ENCODE measurements at places on chromosomes 4 and X. TPM values are rescaled to one million over a fixed set of nuclear protein-coding genes. Genes with fewer than 3 reads are reported as not detected.

SYP gene
- total RNA-seq = 0.36 TPM

ATP1B4 gene
- not detected for total RNA-seq

- DNase-seq = peak; percentile 85
These were observed 490.6 kb downstream of the IL15 start for GRCh38 chr4:142126890-142127497.

- no peak for DNase-seq
These were observed 2050.7 kb downstream of the ARAP2 start for GRCh38 chr4:34193451-34194154.

DNA sequence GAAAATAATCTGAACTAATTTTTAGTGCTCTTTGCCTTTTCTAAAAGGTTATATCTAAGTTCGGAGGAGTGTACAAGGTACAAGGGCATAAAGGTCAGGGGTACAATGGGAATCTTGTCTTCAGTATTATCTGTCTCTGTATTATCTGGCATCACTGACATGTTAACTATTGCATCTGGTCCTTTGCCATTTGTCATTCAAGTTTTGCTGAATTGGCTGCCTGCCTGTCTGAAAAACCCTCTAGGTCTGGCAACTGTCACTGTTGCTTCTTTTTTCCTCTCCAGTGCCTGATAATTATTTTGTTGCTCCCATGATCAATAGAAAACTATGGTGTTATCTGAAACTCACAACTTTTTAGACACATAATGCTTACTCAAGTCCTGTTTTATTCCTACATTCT, 112.5 kb upstream of the STK26 start:
- no peak for DNase-seq

DNA sequence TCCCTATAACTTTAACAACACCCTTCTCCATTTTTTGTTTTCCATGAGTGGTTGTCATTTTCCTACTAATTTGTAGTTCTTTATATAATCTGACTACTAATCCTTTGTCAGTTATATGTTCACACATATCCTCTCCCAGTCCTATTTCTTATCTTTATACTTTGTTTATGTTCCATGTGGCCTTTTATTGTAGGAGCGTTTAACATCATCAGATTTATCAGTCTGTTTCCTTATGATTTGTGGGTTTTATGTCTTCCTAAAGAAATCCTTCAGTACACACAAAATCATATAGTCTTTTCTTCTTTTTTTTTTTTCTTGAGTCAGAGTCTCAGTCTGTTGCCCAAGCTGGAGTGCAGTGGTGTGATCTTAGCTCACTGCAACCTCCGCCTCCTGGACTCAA, 204.9 kb upstream of the SPRY1 start:
- DNase-seq = no peak

DNA sequence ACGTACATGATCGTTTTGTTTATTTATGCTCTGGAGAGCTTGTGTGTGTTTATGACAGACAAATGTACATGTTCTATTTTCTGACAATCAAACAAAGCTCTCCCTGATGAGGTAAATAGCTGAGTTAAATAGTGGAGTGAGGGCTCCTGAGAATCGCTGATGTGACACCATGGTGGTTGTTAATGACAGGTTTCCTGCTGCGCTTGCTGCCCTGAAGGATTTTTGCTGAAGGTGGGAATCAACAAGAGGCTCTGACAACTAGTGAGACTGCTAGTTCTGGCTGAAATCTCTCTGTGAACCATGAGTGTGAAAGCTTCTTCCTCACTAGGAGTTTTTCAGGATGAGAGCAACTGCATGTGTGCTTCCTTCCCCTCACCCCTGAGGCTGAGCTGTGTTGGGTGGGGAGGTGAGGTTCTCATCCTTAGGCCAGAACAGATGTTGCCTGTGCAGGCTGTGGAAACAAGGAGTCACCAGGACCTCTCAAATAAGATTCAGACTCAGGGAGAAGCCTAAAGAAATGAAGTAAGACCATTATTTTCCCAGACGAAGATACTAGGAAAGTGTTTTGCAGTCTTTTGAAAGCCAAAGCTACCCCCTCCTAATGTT, 173.4 kb upstream of the JADE1 start:
- DNase-seq = no peak

ZNF711 gene
- total RNA-seq = 0.75 TPM

DMP1 gene
- total RNA-seq = not detected

MAGEA3 gene
- not detected for total RNA-seq

PCDH11X gene
- total RNA-seq = not detected

DNA sequence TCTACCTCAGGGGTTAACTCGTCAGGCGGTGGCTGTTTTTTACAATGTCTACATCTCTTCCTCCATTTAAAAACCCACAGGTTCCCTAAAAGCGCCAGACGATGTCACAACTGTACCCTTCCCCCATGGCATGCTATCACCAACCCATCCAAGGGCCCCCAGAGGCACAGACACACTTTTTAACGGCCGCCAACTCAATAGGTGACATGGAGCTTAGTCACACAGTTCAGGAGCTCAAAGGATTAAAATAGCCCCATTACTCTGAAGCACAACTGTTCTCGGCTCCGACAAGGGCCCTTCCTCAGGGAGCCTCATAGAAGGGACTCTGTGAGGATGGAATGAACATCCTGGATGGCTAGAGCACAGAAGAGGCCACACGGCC, 12.4 kb downstream of the SH3KBP1 start:
- DNase-seq = no peak

All from natural killer cell (primary cell).